ENCODE measurements at places on chromosomes 12 and 14.

DNA sequence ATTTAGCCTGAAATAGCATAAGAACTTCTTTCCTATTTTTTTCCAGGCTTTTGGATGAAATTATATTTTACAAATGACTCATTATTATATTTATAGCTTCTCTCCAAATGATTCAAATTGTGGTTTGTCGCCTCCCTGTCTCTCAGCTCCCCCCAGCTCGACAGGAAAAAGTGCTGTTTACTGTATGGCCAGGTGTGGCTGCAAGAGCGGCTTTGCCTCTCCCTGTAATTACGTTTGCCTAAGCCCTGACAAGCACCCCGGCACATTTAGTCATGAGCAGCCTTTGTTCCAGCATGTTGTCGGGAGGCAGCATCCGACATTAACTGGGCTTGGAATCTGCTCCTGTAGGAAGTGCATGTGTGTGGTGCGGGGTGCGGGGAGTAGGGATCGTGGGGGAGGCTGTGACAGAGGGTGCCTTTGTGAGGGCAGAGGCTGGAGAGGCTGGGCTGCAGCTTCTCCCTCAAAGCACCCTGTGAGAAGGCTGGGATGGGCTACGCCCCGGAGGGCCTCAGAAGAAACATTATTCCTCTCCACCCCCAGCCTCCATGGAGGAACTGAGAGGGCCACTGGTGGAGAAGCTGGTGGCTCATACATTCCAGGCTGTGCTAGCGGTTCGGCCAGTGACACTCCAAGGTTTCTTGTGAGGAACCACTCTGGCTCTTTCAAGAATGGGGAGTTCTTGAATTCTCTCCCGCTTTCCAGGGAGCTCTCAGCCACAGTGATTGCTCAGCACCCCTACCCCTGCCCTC, 42.1 kb upstream of the CTDSP2 start:
- DNase-seq = no peak

DNA sequence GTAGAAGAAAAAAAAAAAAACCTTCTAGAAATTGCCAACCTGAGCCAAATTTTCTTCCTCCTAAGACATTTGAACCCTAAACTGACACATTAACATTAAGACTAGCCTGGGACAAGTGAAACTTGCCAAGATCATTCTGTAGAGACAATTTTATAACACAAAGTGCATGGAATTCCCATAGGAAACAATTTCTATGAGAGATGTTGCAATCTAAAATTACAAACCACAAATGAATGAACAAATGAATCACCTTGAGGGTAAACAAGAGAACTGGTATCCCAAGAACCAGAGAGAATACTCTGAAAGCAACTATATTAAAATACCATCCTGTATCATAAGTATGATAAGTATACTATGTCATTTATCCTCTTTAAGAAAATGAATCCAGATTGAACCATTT, 165.3 kb downstream of the DICER1 start:
- no peak for DNase-seq

DNA sequence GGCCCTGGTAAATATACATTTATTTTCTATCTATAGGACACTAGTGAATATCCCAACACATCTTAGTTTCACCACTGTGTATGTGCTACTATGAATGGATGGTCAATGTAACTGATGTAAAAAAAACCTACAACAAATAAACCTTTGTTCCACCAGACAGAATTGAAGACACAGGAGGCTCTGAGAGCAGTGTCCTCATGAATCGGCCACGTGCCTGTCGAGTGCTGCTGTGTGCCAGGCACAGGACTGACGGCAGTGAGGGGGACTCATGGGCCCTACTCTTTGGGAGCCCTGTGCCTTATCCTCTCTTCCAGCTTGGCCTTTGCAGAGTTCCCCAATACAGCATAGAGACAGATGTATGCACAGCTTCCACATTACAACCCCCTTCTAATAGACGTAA, 18.2 kb downstream of the CINP start:
- DNase-seq = no peak

DNA sequence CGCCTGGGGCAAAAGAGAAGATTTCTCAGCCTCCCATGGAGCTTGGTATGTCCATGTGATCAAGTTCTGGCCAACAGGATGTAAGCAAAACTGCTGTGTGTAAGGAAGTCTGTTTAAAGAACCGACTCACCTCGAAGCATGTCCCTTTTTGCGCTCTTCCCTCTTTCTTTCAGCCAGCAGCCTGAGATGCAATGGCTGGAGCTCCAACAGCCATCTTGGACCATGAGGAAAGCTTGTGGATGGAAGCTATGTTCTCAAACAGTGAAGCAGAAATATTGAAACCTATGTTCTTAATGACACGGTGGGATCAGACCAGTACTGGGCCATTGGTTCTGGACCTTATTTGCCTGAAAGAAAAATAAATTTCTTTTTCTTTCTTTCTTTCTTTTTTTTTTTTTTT, 82.3 kb upstream of the SLC24A4 start:
- no peak for DNase-seq

- DNase-seq = no peak
Measured at GRCh38 chr14:63677891-63678379, 36.3 kb upstream of the WDR89 start.

DNA sequence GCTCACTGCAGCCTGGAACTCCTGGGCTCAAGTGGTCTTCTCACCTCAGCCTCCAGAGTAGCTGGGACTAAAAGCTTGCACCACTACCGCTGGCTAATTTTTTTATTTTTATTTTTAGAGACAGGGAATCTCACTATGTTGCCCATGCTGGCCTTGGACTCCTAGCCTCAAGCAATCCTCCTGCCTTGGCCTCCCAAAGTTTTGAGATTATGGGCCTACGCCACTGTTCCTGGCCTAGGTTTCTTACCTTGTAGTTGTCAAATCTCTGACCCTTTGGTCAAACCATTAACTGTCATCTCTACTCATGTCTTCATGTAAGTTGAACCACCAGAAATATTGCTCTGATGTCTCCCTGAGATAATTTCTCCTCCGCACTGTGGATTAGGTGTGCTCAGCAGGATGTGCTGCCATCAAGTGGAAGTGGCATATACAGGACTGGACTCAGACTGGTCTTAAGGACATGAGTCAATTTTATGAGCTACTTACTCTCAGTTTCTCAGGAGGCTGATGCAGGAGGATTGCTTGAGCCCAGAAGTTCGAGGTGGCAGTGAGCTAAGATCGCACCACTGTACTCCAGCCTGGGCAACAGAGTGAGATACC, 28.5 kb downstream of the ACTR6 start:
- no peak for DNase-seq

GRCh38 chr14:101828046-101828445, 66.5 kb downstream of the PPP2R5C start:
- DNase-seq = no peak

GRCh38 chr12:332581-333205, 56.4 kb downstream of the KDM5A start:
- no peak for DNase-seq

DNA sequence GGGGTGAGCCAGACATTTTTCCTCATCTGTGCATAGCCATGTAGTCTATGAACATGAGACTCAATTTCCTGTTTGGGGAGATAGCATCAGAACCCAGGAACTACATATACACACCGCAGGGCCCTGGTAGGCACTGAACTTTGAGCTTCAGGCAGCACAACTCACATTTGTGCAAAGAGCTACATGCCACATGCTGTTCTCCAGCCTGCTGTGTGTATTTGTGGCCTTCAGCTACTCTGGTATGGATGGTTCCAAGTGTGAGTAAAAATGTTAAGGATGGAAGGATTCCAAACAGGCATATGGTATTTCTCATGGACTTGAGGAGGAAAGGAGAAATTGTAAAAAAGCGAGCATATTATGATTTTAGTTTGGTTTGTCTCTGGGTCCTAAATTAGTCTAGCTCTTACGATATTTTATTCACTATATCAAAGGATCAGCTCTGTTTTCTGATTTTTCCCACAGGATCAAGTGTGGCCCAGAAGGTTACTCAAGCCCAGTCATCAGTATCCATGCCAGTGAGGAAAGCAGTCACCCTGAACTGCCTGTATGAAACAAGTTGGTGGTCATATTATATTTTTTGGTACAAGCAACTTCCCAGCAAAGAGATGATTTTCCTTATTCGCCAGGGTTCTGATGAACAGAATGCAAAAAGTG, 422.4 kb upstream of the OR4E1 start:
- no peak for DNase-seq

DNA sequence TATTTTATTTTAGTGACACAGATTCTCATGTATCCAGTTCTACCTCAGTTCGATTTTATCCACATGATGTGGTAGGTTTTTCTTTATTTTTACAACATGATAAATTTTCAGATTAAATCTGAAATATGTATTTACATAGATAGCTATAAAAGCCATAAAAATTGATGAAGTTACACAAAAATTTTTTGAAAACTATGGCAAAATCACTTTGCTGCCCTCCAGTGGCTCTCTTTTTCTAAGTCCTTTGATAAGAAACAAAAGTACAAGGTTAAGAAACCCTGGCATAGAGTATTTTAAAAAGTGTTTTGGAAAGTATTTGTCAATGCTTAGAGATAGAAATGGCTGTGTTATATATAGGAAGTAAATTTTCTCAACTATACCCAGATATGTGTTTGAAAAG, 104.2 kb downstream of the PCNX1 start:
- DNase-seq = no peak

DNA sequence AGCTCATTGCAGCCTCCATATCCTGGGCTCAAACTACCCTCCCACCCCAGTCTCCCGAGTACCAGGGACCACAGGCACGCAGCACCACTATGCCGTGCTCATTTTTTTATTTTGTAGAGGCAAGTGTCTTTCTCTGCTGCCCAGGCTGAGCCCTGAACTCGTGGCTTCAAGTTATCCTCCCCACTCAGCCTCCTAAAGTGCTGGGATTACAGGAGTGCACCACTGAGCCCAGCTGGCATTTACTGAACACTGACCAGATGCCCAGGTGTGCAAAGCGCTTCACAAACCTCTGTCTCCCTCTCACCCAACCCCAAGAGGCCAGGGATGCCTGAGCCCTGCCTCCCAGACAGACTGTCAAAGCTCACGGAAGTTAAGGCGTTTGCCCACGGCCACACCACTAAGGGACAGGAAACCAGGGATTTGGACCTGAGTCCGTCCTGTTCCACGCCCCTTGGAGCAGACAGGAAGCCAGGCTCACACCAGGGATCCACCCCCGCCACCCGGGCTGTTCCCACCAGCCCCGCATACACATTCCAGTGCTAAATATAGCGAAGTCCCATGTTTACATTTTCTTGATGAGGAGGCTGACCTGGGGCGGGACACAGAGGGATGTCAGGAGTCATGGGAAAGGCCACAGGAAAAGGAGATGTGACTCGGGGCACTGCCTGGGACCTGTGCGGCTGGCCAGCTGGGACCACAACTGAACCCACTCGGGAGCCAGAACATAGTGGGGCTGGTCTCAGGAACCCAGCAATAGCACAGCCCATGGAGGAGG, 51.2 kb downstream of the TESC start:
- DNase-seq = no peak

DNA sequence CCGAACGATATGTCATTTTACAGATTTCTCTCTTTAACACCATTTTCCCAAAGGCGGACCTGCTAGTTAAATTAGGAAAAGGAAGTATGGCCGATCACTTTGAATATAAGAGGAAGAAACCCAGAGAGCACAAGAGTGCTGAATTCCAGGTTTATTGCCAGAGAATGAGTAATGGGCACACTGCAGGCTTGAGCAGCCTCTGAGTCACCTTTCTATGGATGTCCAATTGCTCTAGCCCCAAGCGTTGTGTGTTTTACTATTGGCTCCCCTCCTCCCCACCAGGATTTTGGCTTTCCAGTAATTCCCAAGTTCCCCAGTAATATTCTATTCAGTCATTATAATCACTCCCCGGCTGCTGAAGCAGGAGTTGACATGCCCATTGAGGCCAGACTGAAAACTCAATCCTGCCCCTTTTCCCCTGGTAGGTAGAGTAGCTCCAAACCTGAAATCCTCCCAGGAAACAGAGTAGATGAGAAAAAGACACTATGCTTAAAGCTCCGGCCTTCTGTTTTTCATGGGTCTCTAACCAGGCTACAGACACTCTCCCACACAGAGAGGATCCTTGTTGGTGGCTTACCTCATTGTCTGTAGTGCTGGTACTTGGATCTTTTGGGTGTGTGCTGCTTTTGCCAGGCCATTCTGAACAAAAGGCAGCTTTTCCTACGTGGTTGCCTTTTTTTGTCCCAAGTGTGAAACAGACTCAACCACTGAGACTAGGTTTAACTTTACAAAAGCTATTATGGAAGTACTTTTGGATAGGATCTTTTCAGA, 704.3 kb upstream of the FLRT2 start:
- no peak for DNase-seq

DNA sequence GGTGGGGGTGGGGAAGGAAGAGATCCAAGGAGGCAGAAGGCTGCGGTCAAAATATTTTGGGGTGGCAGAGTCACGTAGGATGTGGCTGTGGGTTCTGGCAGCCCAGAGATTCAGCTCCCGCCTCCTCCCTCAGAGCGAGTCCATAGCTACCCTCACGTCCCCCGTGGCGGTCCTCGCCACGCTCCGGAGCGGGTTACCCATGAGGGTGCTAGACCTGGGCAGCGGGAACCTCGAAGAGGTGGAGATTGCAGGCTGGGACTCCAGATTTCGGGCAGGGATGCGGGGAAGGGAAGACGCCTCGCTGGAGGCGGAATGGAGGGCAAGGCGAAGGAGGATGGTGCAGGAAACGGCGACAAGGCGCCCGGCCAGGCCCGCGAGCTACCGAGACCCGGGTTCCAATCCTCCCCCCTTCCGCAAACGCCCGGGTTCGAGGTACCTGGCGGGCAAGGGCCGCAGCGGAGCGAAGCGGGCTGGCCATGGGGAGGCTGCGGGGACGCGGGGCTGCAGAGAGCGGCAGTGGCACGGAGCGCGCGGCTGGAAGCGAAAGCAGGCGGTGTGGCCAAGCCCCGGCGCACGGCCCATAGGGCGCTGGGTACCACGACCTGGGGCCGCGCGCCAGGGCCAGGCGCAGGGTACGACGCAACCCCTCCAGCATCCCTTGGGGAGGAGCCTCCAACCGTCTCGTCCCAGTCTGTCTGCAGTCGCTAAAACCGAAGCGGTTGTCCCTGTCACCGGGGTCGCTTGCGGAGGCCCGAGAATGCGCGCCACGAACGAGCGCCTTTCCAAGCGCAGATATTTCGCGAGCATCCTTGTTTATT, 46.2 kb downstream of the BCAT1 start:
- peak; percentile 9 for DNase-seq

Data from stimulated activated CD4-positive, alpha-beta T cell treated with anti-CD3 and anti-CD28 coated beads, Interleukin-12 subunit alpha, Interleukin-12 subunit beta, amount 100 ng/mL, for 4 hours (primary cell).